ENCODE measurements at places on chromosomes 2 and 18.

- DNase-seq, result no peak
Observed at GRCh38 chr2:175170659-175171304, 2.8 kb upstream of the ATF2 start.

GRCh38 chr2:114762986-114763385 lies 320.5 kb downstream of the DPP10 start:
- no peak for DNase-seq

GRCh38 chr2:65666156-65666725 lies 233.8 kb upstream of the SPRED2 start:
- no peak for DNase-seq

DNA sequence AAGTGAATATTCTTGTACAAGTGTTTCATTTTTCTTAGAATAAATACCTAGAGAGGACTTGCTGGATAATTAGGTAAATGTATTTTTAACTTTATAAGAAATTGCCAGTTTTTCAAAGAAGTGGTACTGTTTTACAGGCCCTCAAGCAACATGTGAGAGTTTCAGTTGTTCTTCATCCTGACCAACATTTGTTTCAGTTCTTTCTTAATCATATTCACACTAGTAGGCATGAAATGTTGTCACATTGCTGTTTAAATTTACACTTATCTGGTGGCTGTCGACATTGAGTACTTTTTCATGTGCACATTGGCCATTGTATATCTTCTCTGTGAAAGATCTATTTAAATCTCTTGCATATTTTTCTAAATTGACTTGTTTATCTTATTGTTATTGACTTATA lies 178.1 kb downstream of the ACOXL start:
- DNase-seq, result no peak

DNA sequence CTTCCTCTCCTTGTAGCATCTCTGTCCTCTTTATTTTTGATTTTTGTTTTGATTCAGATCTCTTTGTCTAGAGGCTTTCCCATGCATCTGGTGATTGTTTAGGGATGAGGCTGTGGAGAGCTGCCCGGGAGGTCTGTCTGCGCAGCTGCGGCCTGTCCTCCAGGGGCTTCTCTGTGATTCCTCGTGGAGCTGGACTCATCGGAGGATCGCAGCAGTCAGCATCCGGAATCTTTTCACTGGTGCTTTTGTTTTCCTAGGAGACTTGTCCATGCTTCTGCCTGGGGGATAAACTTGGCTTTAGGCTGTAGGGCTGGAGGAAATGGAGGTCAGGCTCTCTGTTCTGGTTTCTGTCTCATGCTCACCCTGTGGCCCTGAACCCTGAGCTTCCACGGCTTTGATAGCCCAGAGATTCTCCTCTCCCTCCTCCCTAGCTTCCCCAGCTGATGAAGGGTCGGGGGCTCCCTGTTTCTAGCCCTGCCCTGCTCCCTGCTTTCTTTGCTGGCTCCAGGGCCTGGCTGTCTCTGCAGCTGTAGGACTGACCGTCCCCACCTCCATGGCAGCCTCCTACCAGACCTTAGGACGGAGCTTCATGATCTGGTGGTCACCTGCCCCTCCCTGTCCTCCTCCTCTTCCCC lies 35.5 kb downstream of the ZNF532 start:
- no peak for DNase-seq

GRCh38 chr18:10444314-10445006 lies 10.0 kb upstream of the APCDD1 start:
- DNase-seq, result no peak

- peak; percentile 63 for DNase-seq
Observed at GRCh38 chr2:152504618-152505017, 169.6 kb downstream of the FMNL2 start.

- no peak for DNase-seq
Observed at GRCh38 chr2:25305775-25306174, 36.0 kb downstream of the DNMT3A start.

- DNase-seq, result no peak
Observed at GRCh38 chr2:161324876-161325275, 16.7 kb downstream of the PSMD14 start.

DNA sequence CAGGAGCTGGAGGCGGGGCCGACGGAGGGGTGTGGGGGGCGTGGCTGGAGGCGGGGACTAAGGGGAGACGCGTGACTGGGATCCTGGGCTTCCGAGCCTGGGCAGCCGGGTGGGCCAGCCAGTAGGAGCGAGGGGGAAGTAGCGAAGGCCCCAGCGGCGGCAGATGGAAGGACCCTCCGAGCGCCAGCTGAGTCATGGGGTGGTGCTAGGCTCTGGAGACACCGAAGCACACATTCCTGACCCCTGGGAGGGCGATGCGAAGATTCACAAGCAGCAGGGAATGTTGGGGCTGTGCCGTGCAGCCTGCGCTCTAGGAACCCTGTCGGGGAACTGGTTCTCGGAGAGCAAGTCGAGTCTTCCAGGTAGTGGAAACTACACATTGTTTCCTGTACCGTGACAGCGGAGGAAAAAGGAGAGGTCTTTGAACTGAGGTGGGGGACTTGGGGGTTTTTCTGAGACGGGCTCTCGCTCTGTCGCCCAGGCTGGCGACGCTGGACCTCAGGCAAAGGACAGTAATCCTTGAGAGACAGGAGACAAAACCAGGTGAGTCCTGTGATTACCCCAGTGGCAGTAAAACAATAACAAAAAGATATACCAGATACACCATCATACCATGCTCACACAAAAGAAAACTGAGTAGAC lies 650 bp upstream of the AFG3L2 start:
- DNase-seq, result no peak

GRCh38 chr2:118803012-118803411 lies 44.4 kb downstream of the EN1 start:
- no peak for DNase-seq

- DNase-seq, result no peak
Observed at GRCh38 chr2:119484834-119485233, 39.4 kb downstream of the SCTR start.

- DNase-seq, result peak; percentile 3
Observed at GRCh38 chr18:4106407-4107033, 348.6 kb downstream of the DLGAP1 start.

DNA sequence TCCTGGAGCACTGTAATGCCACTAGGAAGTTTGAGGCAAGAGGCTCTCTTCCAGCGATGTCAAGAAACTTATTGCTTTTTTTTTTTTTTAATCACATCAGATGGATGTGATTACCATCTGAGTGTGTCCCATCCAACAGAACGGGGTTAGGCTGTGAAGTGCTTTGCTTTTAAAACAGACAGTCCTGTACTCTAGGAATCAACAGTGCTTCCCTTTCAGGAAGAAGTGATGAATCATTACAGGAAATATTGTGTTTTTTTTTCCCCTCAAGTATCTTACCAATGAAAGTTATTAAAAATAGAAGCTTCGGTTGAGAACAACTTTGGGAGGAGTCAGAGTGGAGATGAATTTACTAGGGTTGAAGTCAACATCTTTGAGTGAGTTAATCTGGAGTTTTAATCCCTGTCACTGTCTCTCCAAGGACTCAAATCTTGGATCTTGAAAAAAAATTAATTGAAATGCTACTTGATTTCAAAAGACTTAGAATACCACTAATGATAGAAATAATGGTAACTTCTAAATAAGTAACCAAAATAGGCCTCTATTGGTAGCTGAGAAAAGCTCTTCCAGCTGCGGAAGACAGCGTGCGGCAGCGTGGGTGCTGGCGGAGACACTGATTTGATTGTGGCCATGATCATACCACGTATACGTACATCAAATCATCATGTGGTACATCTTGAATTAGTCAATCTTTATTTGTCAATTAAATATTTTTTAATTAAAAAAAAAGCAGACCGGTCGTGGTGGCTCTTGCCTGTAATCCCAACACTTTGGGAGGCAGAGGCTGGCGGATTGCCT lies 45.5 kb downstream of the GATA6 start:
- no peak for DNase-seq

- DNase-seq, result no peak
Observed at GRCh38 chr2:178482437-178482836, 2.2 kb downstream of the PLEKHA3 start.

GRCh38 chr2:170314744-170315447 lies 136.9 kb downstream of the MYO3B start:
- no peak for DNase-seq

GRCh38 chr2:199797431-199798403 lies 53.3 kb downstream of the FTCDNL1 start:
- DNase-seq, result no peak

Measured in A549 (cell line).